ENCODE measurements at places on chromosomes 7 and 10.

DNA sequence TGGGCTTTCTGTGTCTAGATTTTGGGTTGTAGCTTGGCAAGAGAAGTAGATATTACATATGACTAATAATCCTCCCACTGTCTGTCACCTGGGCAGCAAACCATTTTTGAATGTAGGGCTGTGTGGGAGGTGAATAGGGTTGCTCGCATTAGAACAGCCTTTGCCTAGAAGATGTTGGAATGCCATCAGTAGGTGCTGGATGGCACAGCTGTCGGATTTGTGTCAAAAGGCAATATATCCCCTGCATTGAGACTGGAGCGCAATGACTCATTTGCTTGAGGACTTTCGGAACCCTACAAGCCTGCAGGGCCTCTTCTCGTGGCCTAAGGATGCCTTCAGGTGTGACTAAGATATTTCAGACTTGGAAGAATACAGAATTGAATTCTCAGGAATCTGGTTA lies 323.8 kb downstream of the GPR158 start:
- DNase-seq: no peak

GRCh38 chr7:150406567-150407421 lies 27.7 kb downstream of the ZNF775 start:
- peak; percentile 54 for DNase-seq

DNA sequence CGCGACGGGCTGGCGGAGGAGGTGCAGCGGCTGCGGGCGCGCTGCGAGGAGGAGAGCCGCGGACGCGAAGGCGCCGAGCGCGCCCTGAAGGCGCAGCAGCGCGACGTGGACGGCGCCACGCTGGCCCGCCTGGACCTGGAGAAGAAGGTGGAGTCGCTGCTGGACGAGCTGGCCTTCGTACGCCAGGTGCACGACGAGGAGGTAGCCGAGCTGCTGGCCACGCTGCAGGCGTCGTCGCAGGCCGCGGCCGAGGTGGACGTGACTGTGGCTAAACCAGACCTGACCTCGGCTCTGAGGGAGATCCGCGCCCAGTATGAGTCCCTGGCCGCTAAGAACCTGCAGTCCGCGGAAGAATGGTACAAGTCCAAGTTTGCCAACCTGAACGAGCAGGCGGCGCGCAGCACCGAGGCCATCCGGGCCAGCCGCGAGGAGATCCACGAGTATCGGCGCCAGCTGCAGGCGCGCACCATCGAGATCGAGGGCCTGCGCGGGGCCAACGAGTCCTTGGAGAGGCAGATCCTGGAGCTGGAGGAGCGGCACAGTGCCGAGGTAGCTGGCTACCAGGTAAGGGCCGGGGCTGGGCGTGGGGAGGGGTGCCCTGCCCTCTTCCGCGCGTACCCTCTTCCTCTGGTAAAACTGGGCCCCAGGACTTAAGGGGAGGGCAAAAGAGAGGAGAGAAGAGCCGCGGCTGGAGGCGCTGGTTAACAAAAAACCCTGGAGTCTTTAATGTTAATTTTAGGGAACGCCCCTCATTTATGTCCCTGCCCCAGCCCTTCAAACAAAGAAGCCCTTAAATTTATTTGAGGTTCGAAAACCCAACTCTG lies 987 bp downstream of the INA start:
- DNase-seq: no peak

DNA sequence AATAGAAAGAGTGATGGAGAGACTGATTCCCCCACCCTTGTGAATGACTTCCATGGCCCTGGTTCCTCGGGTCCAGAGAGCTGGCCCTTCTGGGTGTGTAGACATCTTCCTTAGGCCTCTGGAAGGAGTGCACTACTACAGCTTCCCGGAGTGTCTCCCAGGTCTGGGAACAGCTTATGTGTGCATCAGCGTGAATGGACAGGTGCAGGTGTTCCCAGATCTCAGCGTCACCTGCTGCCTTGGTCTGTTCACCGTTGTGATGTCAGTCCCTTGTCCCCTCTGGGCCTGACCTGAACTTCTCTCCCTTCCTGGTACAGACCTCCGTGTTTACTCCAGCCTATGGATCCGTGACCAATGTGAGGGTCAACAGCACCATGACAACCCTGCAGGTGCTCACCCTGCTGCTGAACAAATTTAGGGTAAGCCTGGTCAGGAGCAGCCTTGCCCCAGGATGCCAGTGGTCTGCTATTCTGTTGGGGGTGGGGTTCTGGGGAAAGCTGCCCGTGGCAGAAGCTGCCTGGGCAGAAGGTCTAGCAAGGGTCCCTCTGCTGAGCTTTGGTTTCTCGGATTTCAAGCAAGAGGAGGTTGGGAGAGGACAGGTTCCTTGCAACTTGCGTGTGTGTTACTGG lies 10.5 kb upstream of the DEPP1 start:
- no peak for DNase-seq

DNA sequence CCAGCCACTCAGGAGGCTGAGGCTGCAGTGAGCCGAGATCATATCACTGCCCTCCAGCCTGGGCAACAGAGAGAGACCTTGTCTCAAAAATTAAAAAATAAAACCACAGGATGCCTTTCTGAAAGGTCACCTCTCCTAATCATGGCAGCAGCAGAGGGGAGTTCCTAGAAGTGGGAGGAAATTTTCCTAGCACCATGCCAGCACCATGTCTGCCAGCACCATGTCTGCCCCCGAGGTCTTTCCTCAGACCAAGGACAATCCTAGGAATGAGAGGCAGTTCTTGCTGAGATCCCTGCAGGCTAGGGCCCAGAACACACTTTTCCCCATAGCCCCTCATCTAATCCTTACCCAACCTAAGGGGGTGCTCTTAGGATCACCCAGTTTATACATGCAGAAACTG lies 22.3 kb upstream of the INMT start:
- DNase-seq: no peak

- no peak for DNase-seq
Measured at GRCh38 chr7:78479348-78479747, 680.8 kb downstream of the PHTF2 start.

DNA sequence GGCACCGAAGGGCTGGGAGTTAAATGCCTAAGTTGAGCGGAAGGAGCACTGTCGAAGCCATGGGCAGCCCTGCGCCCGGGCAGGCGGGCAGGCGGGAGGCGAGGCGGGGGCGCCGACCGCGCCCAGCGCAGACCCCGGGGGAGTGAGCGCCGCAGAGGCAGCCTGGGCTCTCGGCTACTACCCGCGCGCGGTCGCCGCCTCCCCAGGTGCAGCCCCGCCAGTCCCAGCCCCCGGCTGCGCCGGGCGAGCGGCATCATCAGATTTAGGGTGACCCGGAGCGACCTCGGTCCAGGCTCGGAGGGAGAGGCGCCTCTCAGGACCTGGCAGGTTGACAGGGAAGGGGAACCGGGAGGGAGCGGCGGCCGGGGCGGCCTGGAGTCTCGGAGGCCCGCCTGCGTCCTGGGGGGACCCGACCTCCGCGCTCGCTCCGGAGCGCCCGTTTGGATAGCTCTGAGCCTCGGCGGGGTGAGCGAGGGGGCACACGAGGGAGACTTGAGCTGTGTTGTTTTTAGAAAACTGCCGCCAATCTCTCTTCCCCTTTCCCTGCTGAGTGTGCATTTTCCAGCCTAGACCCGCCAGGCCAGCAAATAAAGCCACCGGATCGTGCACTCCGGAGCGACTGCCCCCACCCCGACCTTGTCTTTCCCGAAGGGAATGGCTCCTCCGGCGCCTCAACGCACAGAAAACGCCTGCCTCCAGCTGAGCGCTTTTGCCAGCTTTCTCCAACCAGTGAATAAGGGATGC lies 2.3 kb upstream of the NRP1 start:
- peak; percentile 47 for DNase-seq

DNA sequence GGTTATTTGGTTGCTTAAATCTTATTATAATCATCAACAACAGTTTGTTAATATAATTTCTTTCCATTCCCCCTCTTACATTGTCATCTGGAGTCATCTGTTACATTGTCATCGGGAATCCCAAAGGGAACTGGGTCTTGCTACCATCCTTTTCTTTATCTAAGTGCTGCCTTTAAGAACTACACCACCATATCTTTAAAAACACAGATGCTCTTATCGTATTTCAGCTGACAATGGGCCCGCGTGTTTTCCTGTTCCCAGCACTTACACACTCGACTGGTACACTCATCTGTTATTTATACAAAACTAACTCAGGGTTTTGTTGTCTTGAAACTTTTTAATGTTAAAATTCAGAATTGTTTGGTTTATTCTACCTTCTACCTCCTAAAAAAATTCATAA lies 256.2 kb upstream of the MGMT start:
- no peak for DNase-seq

DNA sequence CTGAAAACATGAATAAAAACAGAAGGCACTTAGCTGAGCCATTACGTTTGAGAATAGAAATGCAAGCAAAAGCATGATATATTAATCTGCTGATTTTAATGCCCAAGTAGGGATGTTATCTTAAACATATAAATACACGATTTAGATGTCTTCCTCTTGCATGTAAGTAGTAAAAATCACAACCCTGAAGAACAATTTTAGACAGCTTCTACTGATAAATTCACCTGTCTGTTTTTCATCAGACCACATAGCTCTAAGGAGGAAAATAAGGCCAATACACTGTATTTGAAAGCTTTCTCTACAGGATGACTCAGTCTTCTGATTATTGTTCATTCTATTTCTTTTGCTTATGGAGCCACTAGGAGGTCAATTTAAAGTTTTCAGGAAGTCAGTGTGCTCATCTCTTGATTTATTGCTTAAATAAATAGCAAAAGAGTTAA lies 210.9 kb upstream of the CHRM2 start:
- no peak for DNase-seq

GRCh38 chr10:72323771-72324191 lies 30.9 kb downstream of the DNAJB12 start:
- no peak for DNase-seq

DNA sequence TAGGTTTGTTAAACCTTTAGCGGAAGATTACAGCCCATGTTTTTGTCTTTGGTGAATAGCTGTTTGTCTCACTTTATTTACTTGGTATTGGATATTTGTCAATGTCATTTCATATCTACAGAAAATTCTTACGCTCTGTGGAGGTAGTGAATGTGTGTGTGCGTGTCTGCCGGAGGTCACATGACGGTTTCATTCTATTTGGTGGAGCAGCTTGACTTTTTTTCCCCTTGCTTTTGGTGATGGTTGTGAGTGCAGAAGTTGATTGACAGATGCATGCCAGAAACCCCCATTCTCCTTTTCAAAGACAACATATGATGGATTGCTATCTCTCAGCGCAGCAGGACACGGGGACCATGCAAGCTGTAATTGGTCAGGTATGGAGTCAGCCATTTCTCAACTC lies at the start of gene POU6F2:
Gene POU6F2, plus strand, starts transcription at position 225 of the 400 bp plus-strand sequence. Its CDS starts 45 bp downstream, at position 270.
- no peak for DNase-seq

- DNase-seq: no peak
Measured at GRCh38 chr7:158055726-158056510, 531.7 kb downstream of the PTPRN2 start.

DNA sequence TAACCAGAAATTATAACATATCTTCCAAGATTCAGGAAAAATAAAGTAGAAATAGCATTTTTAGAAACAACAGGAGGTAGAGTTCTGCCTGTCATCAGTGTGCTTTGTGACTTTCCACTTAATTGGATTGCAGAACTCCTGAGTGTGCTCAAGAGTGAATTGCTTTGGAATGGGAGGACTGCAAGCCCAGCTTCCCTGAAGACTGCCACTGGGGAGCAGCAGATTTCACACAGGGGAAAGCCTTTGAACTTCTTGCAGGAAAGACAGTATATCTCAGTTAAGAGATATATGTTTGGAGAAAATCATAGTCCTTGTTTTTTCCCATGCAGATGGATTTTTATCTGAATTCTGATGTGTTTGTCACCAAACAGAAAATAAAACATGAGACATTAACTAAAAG lies 124.5 kb downstream of the TMEM168 start:
- no peak for DNase-seq

DNA sequence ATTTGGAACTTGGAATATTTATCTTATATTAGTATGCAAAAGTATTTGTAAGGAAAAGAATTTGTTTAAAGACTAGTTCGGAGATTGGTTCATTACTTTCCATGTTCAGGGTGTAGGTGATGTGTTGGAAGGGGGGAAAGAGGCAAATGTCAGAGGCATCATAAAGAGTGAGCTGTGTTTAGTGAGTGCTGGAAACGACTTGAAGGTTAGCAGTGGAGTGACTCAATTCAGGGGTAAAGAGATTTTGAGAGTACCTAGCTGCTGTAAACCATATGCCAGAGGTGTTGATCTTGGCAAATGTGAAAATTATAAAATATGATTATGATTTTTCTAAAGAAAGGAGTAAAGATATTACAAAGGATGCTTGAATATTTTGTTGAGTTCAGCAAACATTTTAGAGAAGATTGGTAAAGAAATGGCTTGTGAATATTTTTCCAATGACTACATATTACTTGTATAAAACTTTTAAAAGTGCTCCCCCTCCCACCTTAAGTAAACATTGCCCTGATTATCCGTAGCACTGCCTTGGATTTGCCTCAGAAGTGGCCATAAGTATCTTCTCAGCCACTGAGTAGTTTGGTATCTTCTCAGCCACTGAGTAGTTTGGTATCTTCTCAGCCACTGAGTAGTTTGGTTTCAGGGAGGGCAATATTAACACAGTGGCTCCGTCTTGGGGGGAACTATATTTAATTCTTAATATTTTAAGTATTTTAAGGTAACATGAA lies 51.5 kb downstream of the ZNRF2 start:
- DNase-seq: no peak

DNA sequence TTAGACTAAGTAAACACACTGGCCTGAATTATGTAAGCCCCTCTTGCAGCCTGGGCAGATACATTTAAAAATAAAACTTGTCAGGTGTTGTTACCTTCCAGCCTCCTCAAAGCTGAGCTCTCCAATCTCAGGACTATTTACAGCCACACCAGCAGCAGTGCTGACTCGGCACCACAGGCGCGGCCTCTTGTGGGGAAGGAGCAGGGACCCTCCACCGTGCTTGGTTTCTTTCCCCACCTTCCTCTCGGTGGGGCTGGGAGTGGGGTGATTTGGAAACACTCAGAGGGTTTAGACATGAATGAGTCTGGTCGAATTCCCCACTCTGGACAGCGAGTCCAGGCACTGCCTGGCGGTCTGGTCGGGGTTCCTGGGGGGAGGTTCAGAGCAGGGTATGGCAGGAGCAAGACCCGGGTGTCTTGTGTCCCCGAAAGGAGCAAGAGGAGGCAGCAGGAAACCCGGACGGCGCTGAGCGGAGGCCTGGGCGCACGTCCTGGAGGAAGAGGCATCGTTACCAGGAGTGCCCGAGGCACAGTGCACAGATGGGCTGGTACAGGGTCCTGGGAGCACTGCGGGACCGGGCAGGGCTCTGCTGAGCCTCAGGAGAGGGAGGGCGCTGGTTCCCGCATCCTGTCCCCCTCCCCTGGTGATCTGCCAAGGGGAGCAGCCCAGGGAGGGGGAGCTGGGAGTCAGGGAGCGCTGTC lies 29.2 kb upstream of the CFAP46 start:
- no peak for DNase-seq

- DNase-seq: peak; percentile 65
Measured at GRCh38 chr10:7243873-7244272, 167.0 kb downstream of the SFMBT2 start.

GRCh38 chr10:75611172-75611992 lies 180.0 kb downstream of the LRMDA start:
- peak; percentile 61 for DNase-seq

DNA sequence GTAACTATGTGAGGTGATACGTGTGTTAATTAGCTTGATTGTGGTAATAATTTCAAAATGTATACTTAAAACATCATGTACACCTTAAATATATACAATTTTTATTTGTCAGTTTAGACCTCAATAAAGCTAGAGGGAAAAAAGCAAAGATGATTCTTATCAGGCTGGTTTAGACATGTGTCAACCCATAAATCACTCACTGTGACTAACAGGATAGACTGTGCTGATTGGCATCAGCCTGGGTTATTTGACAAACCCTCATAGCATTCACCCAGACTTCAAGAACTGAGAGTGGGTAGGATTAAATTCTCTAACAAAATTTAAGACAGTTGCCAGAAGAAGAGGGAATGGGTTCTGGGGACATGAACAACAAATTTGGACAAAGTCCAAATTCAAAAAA lies 73.8 kb upstream of the TMEM140 start:
- DNase-seq: no peak

- DNase-seq: no peak
Measured at GRCh38 chr10:52783726-52784125, 11.1 kb upstream of the MBL2 start.

Measured in inflammatory macrophage treated with lipopolysaccharide for 4 hours (primary cell).